ENCODE measurements at places on chromosomes 2 and 18.

GRCh38 chr2:186714611-186715010, 20.8 kb downstream of the FAM171B start:
- H3K27ac ChIP-seq = no peak overlapping the region
- H3K4me1 ChIP-seq = peaks cover 3% of the 10 kb centered on the region
- H3K27me3 ChIP-seq = no peaks in the 10 kb centered on the region
- H3K4me3 ChIP-seq = no peak overlapping the region
- H3K36me3 ChIP-seq = no peaks in the 10 kb centered on the region
- DNase-seq = no peak

- no peaks in the 10 kb centered on the region for H3K27me3 ChIP-seq
- peaks cover 4% of the 10 kb centered on the region for H3K36me3 ChIP-seq
- no peaks in the 10 kb centered on the region for H3K4me1 ChIP-seq
- no peak for DNase-seq
- no peak overlapping the region for H3K27ac ChIP-seq
Measured at GRCh38 chr2:11212645-11213044, 57.4 kb downstream of the SLC66A3 start.

- H3K4me1 ChIP-seq = no peaks in the 10 kb centered on the region
- DNase-seq = no peak
- no peak overlapping the region for H3K27ac ChIP-seq
- H3K4me3 ChIP-seq = no peak overlapping the region
Measured at GRCh38 chr2:1501038-1501851, 88.0 kb downstream of the TPO start.

GRCh38 chr18:31203096-31203793, 40.6 kb upstream of the DSC1 start:
- no peak overlapping the region for H3K27ac ChIP-seq
- DNase-seq = no peak
- H3K27me3 ChIP-seq = no peaks in the 10 kb centered on the region
- no peaks in the 10 kb centered on the region for H3K36me3 ChIP-seq

GRCh38 chr2:215020283-215020682, 118.1 kb downstream of the ABCA12 start:
- H3K36me3 ChIP-seq = no peaks in the 10 kb centered on the region
- H3K4me1 ChIP-seq = no peaks in the 10 kb centered on the region
- no peak for DNase-seq
- H3K27ac ChIP-seq = no peak overlapping the region

- no peaks in the 10 kb centered on the region for H3K36me3 ChIP-seq
- no peaks in the 10 kb centered on the region for H3K4me1 ChIP-seq
- H3K27me3 ChIP-seq = no peaks in the 10 kb centered on the region
- no peak overlapping the region for H3K4me3 ChIP-seq
- H3K27ac ChIP-seq = no peak overlapping the region
Measured at GRCh38 chr18:50183556-50183955, 11.4 kb downstream of the MYO5B start.

- no peaks in the 10 kb centered on the region for H3K27me3 ChIP-seq
- no peak for DNase-seq
- no peak overlapping the region for H3K27ac ChIP-seq
- peaks cover 13% of the 10 kb centered on the region for H3K4me1 ChIP-seq
- H3K4me3 ChIP-seq = no peak overlapping the region
Measured at GRCh38 chr18:55509631-55510324, 78.2 kb downstream of the TCF4 start.

- H3K27me3 ChIP-seq = no peaks in the 10 kb centered on the region
- H3K4me1 ChIP-seq = no peaks in the 10 kb centered on the region
- no peak overlapping the region for H3K27ac ChIP-seq
- no peak for DNase-seq
- H3K4me3 ChIP-seq = no peak overlapping the region
- no peaks in the 10 kb centered on the region for H3K36me3 ChIP-seq
Measured at GRCh38 chr2:236517251-236518031, 52.2 kb upstream of the ACKR3 start.

GRCh38 chr18:27412556-27412955, 227.4 kb upstream of the CHST9 start:
- H3K4me3 ChIP-seq = no peak overlapping the region
- H3K36me3 ChIP-seq = no peaks in the 10 kb centered on the region
- H3K27me3 ChIP-seq = no peaks in the 10 kb centered on the region
- H3K27ac ChIP-seq = no peak overlapping the region

- DNase-seq = no peak
- no peaks in the 10 kb centered on the region for H3K36me3 ChIP-seq
- H3K27me3 ChIP-seq = no peaks in the 10 kb centered on the region
Measured at GRCh38 chr18:14939141-14939540, 191.2 kb downstream of the ANKRD30B start.

DNA sequence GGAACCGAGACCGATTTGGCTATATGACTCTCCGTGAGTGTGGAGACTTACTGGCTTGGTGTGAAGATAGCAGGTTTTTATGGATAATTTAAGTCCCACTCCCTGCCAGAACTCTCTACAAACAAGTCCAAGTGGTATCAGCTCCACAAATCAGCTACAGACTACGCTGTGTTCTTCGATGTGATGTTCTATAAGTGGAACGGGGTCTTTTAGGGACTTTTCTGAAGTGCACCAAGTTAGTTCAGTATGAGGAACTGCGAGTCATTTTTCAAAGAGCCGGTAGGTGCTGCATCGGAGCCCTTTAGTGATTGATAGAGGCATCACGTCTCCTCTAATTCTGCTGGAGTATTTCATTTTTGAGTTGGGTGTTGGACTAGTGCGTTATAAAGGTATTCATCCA, 107.1 kb downstream of the TSHZ1 start:
- H3K27ac ChIP-seq = no peak overlapping the region
- no peak for DNase-seq
- H3K4me3 ChIP-seq = no peak overlapping the region

DNA sequence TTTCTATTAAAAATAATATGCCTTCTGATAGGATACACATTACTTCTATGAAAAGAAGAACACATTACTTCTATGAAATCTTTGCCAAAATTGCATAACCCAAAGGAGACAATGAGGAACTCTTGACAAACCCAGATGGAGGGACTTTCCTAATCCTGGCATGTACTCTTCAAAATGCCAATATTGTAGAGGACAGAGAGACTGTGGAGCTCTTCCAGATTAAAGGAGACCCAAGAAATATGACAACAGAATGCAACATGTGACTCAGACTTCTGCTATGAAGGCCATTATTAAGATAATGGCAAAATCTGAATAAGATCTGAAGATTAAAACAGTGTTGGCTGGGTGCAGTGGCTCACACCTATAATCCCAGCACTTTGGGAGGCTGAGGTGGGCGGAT, 22.2 kb downstream of the SOWAHC start:
- no peak overlapping the region for H3K27ac ChIP-seq
- no peak overlapping the region for H3K4me3 ChIP-seq
- H3K36me3 ChIP-seq = no peaks in the 10 kb centered on the region
- no peak for DNase-seq
- no peaks in the 10 kb centered on the region for H3K27me3 ChIP-seq

GRCh38 chr18:13625355-13625754, 101.0 kb downstream of the FAM210A start:
- H3K27me3 ChIP-seq = no peaks in the 10 kb centered on the region
- H3K4me3 ChIP-seq = no peak overlapping the region
- DNase-seq = no peak
- no peaks in the 10 kb centered on the region for H3K36me3 ChIP-seq
- H3K4me1 ChIP-seq = peaks cover 5% of the 10 kb centered on the region

GRCh38 chr2:126894082-126894481, 4.6 kb upstream of the TEX51 start:
- H3K27me3 ChIP-seq = no peaks in the 10 kb centered on the region
- no peak for DNase-seq
- no peak overlapping the region for H3K27ac ChIP-seq
- H3K4me1 ChIP-seq = no peaks in the 10 kb centered on the region
- H3K36me3 ChIP-seq = no peaks in the 10 kb centered on the region

GRCh38 chr2:74951211-74951754, 7.2 kb upstream of the POLE4 start:
- no peak overlapping the region for H3K4me3 ChIP-seq
- H3K27me3 ChIP-seq = no peaks in the 10 kb centered on the region
- H3K27ac ChIP-seq = no peak overlapping the region
- peaks cover 7% of the 10 kb centered on the region for H3K4me1 ChIP-seq

- H3K27ac ChIP-seq = no peak overlapping the region
- H3K36me3 ChIP-seq = no peaks in the 10 kb centered on the region
- H3K4me3 ChIP-seq = no peak overlapping the region
- H3K27me3 ChIP-seq = no peaks in the 10 kb centered on the region
- DNase-seq = no peak
Measured at GRCh38 chr2:67567886-67568285, 170.8 kb downstream of the ETAA1 start.

DNA sequence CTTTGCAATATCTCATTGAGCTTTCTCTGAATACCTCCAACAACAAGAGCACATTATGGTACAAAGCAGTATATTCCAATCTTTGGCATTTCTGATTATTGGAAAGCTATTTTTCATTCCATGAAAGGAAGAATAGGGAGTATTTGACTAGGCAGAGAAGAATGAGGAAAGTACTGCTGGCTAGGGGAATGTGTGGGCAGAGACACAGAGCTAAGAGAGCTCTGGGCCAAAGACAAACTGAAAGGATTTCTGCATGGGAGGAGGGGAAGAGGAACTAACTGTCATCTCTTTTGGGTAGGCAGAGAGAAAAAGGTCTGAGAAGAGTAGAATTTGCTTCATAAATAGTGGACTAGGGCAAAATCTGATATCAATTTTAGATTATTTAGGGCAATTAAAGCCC, 150.8 kb downstream of the CCDC85A start:
- H3K27me3 ChIP-seq = no peaks in the 10 kb centered on the region
- no peaks in the 10 kb centered on the region for H3K36me3 ChIP-seq
- H3K27ac ChIP-seq = no peak overlapping the region
- no peaks in the 10 kb centered on the region for H3K4me1 ChIP-seq
- no peak overlapping the region for H3K4me3 ChIP-seq

DNA sequence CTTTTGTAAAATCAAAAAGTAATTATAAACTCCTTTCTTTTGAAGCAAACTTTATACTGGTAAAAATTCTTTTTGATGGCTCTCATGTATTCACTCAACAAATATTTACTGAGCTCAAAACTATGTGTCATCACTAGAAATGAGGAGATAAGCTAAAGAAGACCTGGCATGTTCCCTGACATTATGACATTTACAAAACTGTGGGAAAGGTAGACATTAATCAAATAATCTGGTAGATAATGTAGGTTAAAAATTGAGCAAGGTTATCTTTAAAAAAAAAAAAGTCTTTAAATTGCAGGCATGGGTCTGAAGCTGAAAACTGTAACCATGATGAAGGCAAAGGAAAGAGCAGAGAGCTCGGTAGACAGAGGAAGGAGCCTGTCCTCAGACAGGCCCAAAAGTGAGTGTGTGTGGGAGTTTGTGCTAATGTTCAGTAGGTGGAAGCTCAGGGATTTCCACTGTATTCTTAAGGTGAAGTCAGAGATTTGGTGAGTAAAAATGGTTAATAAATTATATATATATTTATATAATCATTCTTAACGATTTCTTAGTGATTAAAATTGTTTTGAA, 612.9 kb downstream of the LRP1B start:
- H3K27ac ChIP-seq = no peak overlapping the region
- no peaks in the 10 kb centered on the region for H3K4me1 ChIP-seq
- H3K4me3 ChIP-seq = no peak overlapping the region
- no peak for DNase-seq
- no peaks in the 10 kb centered on the region for H3K36me3 ChIP-seq
- no peaks in the 10 kb centered on the region for H3K27me3 ChIP-seq

GRCh38 chr2:207473049-207473930, 56.5 kb upstream of the CREB1 start:
- no peaks in the 10 kb centered on the region for H3K27me3 ChIP-seq
- H3K4me1 ChIP-seq = peaks cover 4% of the 10 kb centered on the region
- no peaks in the 10 kb centered on the region for H3K36me3 ChIP-seq
- no peak overlapping the region for H3K4me3 ChIP-seq

- H3K27ac ChIP-seq = no peak overlapping the region
- no peaks in the 10 kb centered on the region for H3K27me3 ChIP-seq
- no peak overlapping the region for H3K4me3 ChIP-seq
- H3K4me1 ChIP-seq = no peaks in the 10 kb centered on the region
- no peak for DNase-seq
Measured at GRCh38 chr2:86357392-86357963, 20.1 kb upstream of the REEP1 start.

DNA sequence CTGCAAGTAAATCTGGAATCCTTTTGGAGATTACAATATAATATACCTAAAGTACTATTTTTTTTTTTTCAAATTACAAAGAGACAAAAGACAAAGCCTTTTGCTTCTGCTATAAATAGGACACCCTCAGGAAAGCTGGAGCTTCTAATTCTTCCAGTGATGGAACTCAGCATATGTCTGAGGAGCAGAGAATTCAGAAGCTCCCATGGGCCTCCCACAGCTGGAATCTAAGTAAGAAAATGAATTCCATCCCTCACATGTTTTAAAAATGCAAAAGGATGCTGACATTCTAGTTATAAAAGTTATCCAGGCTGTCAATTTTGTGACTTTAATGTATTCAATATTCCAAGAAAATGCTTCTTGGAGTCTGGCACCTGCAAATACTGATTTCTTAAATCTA, 571.3 kb upstream of the LRRTM4 start:
- H3K36me3 ChIP-seq = no peaks in the 10 kb centered on the region
- no peak for DNase-seq
- H3K4me3 ChIP-seq = no peak overlapping the region

DNA sequence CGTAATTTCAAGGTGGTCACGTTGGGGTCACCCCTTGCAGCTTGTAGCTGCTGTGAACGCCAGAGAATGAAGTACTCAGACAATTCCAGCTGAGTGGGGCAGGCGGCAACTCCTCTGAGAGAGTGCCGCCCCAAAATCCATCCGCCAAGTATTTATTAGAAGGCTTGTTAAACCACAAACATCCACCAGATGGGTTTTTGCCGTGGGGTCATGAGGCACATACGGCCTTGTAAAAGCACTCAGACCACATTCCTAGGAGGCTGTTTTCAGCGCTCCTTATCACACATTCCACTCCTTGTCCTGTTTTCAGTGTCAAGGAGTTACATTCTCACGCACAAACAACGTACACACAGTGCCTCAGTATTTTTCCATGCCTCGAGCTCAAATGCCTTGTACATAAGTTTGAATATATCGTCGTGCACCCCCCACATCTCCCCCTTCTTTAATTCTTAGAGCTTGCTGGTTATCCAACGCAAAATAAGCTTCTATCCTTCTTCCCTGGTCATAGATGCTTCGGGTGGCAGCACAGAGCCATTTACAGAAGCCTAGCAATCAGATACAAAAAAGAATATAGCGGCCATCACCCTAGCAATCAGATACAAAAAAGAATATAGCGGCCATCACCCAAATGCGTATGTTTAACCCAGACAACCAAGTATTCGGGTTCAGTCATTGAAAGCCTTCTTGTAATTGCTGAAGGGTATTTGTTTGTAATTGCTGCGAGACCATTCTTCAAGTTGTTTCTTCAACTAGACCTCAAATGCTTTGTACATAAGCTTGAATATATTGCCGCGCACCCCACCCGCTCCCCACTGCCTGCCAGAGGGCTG, 7.3 kb downstream of the ALPP start:
- peak overlapping the region; percentile 55 for H3K4me3 ChIP-seq
- DNase-seq = no peak
- peaks cover 66% of the 10 kb centered on the region for H3K27me3 ChIP-seq
- H3K27ac ChIP-seq = no peak overlapping the region

DNA sequence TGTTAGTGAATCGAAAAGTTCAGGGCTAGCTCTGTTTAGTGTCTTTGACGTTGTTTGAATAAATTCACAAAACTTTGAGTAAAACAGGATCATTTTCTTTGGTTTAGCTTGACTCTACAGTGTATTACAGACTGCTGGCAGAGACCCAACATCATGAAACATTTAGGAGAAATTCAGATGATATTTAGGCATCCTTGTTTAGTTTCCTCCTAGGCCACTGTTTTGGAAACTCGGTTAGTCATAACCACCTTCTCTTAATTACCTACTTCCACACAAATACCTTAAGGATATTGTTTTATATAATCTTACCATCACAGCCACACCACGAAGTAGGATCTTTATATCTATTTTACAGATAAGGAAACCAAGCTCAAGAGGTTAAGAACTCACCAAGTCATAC, 7.8 kb downstream of the LIMS1 start:
- no peaks in the 10 kb centered on the region for H3K4me1 ChIP-seq
- H3K27ac ChIP-seq = no peak overlapping the region
- no peak for DNase-seq
- no peaks in the 10 kb centered on the region for H3K27me3 ChIP-seq
- no peaks in the 10 kb centered on the region for H3K36me3 ChIP-seq

Data from H1 (cell line).